ENCODE measurements at places on chromosomes 11 and 22.

DNA sequence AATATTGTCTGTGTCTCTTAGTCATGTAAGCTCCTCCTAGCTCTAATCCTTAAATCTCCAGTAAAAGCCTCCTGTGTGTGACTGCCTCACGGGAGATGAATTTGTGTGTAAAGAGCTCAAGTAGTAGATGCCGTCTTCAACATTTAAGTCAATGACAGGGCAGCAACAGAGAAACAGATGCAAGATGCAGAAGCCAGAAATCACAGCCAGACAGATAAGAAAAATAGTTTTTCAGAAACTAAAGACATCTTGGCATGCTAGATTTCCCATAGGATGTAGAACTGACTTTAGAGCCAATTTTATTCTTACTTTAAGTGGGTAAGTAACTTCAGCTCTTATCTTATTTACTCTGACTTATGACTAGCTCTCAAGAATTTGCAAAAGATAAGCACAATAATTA is 652.8 kb downstream of the KCNA4 start:
- no peak for DNase-seq

GRCh38 chr11:27215471-27216269 is 147.3 kb downstream of the CCDC34 start:
- no peak for DNase-seq

DNA sequence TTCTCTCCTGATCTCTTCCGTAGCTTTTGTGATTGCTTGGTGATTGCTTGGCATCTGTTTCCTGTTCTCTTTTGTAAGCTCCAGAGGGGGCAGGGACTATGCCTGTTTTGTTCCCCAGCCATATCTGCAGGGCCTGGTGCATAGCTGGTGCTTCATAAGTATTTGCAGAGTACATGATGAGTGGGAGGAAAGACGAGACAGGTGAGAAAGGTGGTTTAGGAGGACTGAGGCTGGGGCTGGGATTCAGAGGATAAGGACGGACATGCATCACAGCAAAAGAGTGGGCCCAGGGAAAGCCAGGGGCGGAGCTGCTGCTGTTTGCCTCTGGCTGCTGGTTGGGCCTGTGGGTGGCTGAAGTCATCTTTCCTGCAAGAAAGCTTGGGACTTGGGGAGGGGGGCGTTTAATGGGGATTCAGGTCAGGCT is 62.4 kb downstream of the DSCAML1 start:
- DNase-seq: no peak

DNA sequence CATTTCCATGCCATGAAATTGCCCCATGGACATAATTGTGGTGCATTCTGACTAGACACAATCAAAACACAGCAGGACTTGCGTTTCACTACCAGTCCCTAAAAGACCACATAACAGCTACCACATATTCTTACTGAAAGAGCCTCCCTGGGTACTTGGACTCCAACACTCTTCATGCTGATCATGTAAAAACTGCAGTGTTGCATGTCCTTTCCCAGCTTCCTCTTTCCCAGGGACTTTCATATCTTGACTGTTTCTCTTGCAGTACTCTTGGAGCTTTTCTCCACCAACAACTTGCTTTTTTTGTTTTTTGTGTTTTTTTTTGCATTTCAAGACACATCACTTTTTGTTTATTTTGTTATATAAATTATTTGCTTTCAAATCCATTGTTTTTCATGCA is 22.9 kb downstream of the MS4A6E start:
- no peak for DNase-seq

DNA sequence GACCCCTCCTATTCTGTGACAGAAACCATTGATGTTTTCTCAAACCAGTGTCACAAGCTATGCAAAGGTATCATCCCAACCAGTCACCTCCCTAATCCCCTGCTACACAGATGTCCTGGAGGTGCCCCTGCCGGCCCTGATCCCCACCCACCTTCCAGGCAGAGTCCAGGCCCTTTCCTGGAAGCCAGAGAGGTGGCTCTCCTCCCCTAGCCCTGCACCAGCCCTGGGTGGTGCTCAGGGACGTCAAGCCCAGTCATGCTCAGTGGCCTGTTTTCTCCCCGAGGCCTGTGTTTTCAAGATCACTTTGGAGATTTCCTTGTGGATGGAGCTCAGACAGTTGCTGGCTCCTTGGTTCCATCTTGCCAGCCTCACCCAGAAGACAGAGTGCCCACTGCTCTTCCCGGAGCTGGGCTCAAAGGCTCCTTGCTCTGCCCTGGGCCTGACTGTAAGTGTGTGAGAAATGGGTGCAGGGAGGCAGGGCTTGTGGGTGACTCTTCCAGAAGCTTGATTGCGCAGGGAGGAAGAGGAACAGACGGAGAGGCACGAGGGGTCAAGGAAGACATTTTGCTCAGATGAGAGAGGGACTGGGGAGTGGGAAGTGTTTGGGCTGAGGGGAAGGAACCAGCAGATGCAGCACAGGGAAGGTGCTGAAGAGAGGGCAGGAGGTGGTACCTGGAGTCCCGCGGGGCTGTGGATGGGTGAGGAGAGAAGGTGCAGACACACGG is 11.3 kb downstream of the P2RY6 start:
- no peak for DNase-seq

- no peak for DNase-seq
These were observed 70.0 kb downstream of the AMOTL1 start for GRCh38 chr11:94838027-94838731.

GRCh38 chr11:19474954-19475721 is 234.4 kb upstream of the E2F8 start:
- no peak for DNase-seq

- DNase-seq: no peak
These were observed 127.8 kb downstream of the MYO18B start for GRCh38 chr22:25869771-25870170.

DNA sequence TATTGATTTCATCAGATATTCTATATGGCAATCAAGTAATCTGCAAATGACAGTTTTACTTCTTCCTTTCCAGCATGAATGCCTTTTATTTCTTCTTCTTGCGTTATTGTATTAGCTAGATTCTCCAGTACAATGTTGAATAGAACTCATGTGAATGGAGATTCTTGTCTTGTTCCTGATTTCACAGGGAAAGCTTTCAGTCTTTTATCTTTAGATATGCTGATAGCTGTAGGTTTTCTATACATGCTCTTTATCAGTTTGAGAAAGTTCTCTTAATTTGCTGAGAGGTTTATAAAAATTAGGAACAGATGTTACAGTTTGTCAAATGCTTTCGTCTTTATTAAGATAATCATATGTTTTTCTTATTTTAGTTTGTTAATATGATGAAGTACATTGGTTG is 347.2 kb downstream of the NTM start:
- DNase-seq: no peak

- DNase-seq: no peak
These were observed 9.5 kb downstream of the MACROD1 start for GRCh38 chr11:64156235-64157011.

DNA sequence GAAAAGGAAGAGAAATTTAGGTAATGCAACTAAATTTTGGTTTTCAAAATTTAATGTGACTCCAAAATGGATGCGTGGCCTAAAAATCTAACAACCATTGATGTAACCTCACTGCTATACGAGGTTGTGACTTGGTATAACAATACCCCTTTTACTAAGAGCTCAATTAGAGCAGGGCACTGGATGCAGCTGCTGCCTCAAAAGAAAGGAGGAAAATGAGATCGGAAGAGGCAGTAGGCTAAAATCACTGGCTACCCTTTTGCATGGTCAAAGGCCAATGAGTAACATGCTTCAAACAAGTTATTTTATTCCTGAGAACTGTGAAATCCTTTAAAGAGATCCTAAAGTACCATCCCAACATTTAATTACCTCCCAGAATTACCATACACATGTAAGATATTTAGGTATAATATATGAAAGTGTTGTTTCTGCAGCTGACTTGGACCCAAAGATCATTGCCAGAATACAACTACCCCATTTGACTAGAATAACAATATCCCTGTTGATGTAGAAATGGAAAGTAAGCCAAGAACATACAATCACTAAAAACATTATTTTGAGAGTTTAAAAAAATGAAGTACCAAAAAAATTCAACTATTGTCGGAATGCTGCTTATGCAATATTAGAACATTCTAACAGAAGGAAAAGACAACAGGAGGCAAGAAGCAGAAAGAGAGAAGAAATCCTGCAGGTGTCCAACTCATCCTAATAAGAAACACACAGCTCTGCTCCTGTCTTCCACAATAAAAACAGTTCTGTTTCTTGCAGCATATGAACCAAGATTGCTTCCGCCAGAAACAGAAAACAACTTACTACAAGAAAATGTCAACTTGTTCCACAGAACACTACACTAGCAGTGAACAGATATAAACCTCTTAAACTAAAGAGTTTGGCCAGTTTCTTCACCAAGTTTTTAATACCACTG is 15.0 kb downstream of the SIK3 start:
- DNase-seq: no peak

- DNase-seq: no peak
These were observed 55.3 kb upstream of the PRR5 start for GRCh38 chr22:44646668-44647067.

GRCh38 chr11:131353766-131354165 is 16.6 kb upstream of the NTM start:
- DNase-seq: no peak

GRCh38 chr11:78606667-78607066 is 32.0 kb upstream of the NARS2 start:
- no peak for DNase-seq

- DNase-seq: no peak
These were observed 148.6 kb downstream of the OPCML start for GRCh38 chr11:133383689-133384088.

DNA sequence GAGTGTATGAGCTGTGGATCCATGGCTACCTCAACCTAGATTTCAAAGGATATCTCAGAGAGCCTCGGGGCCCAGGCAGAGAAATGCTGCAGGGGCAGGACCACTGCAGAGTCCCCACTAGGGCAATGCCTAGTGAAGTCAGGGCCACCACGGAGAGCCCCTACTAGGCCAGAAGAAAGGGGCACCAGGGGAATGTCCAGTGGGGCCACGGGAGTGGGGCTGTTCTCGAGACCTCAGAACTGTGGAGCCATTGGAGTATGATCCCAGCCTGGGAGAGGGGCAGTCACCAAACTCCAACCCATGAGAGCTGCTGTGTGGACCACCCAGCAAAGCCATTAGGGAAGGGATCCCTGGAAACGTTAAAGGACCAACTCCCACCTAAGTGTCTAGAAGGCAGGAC is 24.5 kb downstream of the RTL6 start:
- no peak for DNase-seq

- no peak for DNase-seq
These were observed 178.3 kb downstream of the SNX19 start for GRCh38 chr11:130737866-130738431.

All from stimulated activated CD4-positive, alpha-beta T cell treated with anti-CD3 and anti-CD28 coated beads, Interleukin-15, amount 100 ng/mL, for 1 hour (primary cell).